ENCODE measurements at places on chromosomes 16 and 17. TPM values are rescaled to one million over a fixed set of nuclear protein-coding genes. Genes with fewer than 3 reads are reported as not detected.

- no peaks in the 10 kb centered on the region for H3K36me3 ChIP-seq
- H3K27ac ChIP-seq = no peak overlapping the region
- H3K4me1 ChIP-seq = no peaks in the 10 kb centered on the region
- DNase-seq = no peak
- H3K4me3 ChIP-seq = no peak overlapping the region
Measured at GRCh38 chr16:58848662-58849002, 114.5 kb upstream of the GOT2 start.

DNA sequence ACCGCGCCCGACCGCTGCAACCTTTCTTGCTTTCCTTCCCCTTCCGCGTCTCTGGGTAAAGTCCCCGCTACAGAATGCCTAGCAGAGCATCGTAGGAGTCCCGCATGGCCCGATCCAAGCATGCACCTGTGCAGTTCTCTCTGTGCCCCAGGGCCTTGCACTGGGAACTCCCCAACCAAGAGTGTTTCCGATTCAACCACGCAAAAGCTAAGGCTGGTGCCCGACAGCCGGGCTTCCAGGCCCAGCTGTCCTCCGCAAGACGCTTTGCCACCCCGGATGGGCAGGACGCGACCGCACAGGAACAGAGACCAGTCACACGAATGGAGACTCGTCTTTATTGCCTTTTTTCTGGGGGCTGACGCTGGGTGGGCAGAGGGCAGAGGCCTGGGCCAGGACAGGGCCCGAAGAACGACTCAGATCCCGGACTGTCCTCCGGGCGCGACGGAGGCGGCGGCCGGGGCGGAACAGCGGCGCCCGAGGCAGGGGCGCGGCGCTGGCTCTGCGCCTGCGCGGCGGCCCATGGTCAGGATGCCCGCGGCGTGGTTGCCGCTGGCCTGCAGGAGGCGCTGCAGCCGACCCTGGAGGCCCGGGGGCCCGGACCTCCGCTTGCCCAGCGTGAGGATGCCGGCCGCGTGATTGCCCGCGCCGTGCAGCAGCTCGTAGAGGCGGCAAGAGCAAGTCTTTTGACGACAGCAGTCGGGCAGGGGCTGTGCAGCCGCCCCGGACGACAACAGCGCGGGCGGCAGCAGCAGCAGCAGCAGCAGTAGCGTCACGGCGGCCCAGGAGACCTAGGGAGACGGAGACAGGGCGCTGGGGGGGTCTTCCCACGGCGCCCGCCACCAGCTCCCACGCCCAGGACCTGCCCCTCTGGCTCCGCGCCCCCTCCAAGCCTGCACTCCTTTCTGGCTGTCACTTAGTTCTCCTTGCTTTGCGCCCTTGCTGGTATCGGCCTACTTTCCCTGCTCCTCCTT lies 1.2 kb downstream of the HCRT start:
- peaks cover 35% of the 10 kb centered on the region for H3K4me1 ChIP-seq
- no peak overlapping the region for H3K27ac ChIP-seq

DNA sequence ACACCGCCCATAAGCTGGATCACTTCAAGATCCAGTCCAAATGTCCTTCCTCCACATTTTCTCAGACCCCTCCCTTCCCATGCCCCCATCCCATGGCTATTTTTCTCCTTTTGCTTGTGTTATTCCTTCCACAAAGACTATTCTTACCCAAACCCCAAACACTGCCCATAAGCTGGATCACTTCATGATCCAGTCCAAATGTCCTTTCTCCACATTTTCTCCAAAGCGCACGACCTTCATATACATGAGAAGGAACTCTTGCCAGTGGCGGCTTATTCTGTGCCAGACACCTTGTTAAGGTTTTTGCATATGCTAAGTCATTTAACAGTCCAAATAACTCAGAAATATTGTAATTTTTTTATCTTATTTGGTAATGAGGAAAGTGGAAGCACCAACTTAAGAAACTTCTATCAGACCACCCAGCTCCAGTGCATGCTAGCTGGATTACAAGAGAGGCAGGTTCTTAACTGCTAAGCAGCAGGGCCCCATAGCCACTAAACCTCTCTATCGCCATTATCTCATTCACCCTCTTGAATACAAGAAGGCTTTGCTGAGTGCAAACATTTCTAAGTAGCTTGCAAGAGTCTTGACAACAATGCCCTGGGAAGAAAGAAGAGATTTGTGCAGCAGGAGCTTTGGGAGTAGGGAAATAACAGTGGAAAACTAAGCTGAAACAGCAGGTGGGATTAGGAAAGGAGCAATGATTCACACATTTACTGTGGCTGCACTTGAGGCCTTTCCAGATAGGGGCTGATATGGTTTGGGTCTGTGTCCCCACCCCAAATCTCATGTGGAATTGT lies 428.2 kb upstream of the MAF start:
- no peak for DNase-seq
- H3K4me3 ChIP-seq = no peak overlapping the region
- H3K4me1 ChIP-seq = no peaks in the 10 kb centered on the region

GRCh38 chr16:4138713-4139112 lies 22.5 kb upstream of the ADCY9 start:
- no peak for DNase-seq
- no peaks in the 10 kb centered on the region for H3K27me3 ChIP-seq
- no peak overlapping the region for H3K27ac ChIP-seq
- H3K36me3 ChIP-seq = no peaks in the 10 kb centered on the region
- no peak overlapping the region for H3K4me3 ChIP-seq
- no peaks in the 10 kb centered on the region for H3K4me1 ChIP-seq

DNA sequence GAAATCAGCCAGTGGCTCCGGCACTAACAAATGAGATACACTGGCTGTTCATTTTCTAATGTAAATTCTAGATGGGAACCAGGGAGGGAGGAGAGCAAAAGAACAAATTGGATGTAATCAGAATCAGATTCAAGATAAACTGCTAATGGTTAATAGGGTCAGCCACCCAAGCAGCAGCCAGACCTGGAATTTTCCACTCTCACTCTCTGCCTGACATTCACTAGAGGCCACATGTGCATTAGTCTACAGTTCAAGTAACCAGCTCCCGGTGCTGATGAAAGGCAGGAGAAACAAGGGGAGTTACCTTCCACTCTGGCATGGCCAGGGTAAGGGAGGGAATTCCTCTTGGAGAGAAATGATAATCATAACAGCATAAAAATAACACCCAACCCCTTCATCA lies 597.7 kb downstream of the TOX3 start:
- H3K4me3 ChIP-seq = no peak overlapping the region
- no peak for DNase-seq
- H3K36me3 ChIP-seq = no peaks in the 10 kb centered on the region

DNA sequence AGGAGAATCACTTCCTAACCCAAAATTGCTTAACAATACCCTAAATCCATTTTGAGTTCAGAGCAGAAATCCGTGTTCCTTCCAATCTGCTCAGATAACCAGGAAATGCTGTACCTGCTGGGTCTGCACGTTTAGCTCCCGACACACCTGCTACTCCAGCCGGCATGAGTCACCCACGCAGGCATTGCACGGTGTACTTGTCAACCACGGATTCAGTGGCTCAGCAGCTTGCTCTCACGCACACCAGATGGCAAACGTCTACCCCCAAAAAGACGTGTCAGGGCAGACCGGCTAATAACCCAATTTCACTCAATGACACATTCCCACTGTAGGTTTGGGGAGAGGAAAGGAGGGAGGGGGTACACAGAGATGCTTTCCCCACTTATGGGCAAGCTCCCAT lies 468.1 kb downstream of the SOX9 start:
- no peak overlapping the region for H3K4me3 ChIP-seq
- DNase-seq = no peak
- no peak overlapping the region for H3K27ac ChIP-seq
- H3K36me3 ChIP-seq = no peaks in the 10 kb centered on the region
- H3K4me1 ChIP-seq = no peaks in the 10 kb centered on the region
- peaks cover 44% of the 10 kb centered on the region for H3K27me3 ChIP-seq

DNA sequence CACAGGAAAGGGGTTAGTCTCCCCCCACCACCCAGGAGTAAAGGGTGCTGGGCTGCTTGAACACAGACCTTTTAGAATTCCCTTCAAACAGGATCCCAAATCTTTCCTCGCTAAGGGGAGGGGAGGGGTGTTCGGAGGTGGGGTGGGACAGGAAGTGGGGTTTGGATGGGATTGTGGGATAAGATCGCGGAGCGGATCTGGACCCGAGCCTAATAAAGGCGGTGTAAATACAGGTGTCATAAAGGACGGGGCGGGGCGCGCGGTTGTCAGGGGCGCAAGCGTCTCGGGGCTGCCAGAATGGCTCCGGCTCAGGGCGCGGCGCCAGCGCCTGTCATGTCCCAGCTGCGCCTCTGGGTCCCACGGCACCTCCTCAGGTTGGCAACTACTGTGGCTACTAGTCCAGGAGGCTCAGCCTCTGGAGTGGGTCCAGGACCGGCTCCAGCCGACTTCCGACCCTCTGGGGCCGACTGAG lies 59.8 kb upstream of the FBXO47 start:
- H3K27me3 ChIP-seq = no peaks in the 10 kb centered on the region
- no peaks in the 10 kb centered on the region for H3K36me3 ChIP-seq
- peak overlapping the region; percentile 46 for H3K4me3 ChIP-seq
- peaks cover 14% of the 10 kb centered on the region for H3K4me1 ChIP-seq
- peak; percentile 73 for DNase-seq

DNA sequence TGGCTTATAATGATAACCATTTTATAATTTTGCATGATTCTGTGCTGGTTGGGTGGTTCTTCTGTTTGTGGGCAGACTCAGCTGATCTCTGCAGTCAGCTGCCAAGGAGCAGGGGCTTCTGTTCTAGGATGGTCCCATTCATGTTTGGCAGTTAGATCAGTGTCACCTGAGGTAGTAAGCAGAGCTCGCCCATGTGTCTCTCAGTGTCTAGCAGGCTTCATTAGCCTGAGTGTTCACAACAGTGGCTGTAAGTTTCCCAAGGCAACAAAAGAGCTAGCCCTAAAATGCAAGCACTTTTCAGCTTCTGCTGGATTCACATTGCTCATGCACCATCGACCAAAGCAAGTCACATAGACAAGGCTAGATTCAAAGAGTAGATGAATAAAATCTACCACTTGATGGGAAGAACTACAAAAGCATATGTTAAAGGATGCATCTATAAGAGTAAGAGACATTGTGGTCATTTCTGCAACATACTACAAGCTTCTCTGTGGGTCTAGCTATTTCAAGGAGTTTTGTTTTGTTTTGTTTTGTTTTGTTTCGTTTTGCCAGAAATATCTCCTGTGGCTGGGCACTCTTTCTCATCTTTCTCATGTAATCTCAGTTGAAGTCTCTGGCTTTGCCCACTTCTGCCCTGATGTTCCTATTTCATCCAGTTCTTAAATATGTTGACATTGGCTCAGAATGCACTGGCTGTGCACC lies 180.8 kb downstream of the HS3ST4 start:
- H3K36me3 ChIP-seq = no peaks in the 10 kb centered on the region
- DNase-seq = no peak
- H3K27me3 ChIP-seq = no peaks in the 10 kb centered on the region

DNA sequence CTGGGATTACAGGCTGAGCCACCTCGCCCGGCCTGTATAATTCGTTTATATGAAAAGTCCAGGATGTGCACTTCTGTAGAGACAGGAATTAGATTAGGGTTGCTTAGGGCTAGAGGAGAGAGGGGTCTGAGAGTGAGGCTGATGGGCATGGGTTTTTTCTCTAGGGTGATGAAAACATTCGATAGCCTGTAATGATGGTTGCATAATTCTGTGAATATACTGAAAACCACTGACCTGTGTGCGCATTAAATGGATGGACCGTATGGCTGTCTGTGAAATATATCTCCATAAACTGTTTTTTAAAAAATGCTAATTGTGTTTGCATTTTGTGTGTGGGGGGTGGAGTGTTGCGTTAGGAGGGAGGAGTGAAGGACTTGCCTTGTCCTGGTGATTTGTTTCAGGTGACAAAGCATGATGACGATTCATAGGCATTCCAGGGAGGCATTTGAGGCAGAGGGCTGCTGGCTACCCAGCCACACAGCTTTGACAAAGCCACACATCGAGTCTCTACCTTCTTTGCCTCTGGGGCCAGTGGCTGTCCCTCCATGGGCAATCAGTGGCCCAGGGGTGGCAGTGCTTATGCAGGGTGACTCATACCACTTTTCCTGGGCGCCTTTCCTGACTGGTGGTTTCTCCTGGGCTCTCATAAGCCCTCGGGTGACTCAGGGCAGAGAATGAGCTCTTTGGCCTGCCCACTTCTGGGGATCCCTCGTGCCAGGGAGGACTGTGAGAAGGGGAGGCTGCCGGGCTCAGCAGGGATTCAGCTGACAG lies 148.5 kb upstream of the WSCD1 start:
- no peaks in the 10 kb centered on the region for H3K4me1 ChIP-seq
- no peak overlapping the region for H3K27ac ChIP-seq
- DNase-seq = no peak
- H3K36me3 ChIP-seq = no peaks in the 10 kb centered on the region
- H3K4me3 ChIP-seq = no peak overlapping the region
- H3K27me3 ChIP-seq = peaks cover 3% of the 10 kb centered on the region

DNA sequence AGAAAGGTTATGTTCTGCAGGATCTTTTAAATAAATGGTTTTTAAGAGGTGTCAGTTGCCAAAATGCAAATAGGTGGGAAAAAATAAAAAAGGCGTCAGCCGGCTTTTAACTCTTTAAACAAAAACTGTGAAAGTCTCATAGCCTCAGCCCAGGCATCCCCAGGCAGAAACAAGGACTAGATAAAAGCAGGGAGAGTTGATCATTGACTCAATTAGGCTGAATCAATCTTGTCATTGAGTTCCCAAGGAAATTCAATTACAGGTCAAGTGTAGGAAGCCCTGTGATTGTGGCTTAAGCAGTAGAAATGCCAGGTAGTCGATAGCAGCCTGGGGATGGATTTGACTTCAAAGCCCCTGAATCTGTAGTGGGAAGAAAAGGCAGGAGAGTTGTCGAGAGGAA lies 30.8 kb upstream of the GUCY2D start:
- no peak for DNase-seq
- no peak overlapping the region for H3K27ac ChIP-seq
- no peaks in the 10 kb centered on the region for H3K27me3 ChIP-seq
- H3K36me3 ChIP-seq = no peaks in the 10 kb centered on the region
- no peak overlapping the region for H3K4me3 ChIP-seq

The RUNDC1 gene
- total RNA-seq = 10.2 TPM

GRCh38 chr17:62705778-62706597 lies 78.5 kb downstream of the MRC2 start:
- H3K36me3 ChIP-seq = no peaks in the 10 kb centered on the region
- H3K27ac ChIP-seq = peak overlapping the region; percentile 90
- H3K4me3 ChIP-seq = no peak overlapping the region
- no peaks in the 10 kb centered on the region for H3K27me3 ChIP-seq
- peaks cover 20% of the 10 kb centered on the region for H3K4me1 ChIP-seq

DNA sequence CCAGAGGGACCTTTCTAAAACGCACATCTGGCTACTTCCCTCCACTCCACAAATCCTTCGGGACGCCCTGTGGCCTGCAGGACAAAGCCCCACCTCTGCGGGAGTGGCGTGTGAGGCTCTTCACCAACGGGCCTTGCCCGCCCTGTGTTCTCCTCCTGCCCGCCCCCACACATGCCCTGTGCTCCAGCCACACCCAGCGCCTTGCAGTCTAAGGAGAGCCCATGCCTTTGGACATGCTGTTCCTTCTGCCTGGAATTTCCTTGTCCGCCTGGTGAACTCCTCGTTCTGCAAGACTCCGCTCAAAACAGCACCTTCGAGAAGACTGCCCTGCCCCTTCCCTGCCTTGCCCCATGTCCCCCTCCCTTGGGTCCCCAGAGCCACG lies 7.4 kb downstream of the ELOB start:
- no peak for DNase-seq
- no peak overlapping the region for H3K27ac ChIP-seq
- peaks cover 33% of the 10 kb centered on the region for H3K4me1 ChIP-seq
- H3K36me3 ChIP-seq = peaks cover 99% of the 10 kb centered on the region

The TNS4 gene
- total RNA-seq = not detected

GRCh38 chr16:23691483-23692189 lies 12.9 kb downstream of the PLK1 start:
- H3K4me1 ChIP-seq = peaks cover 9% of the 10 kb centered on the region
- H3K27me3 ChIP-seq = no peaks in the 10 kb centered on the region

- peaks cover 1% of the 10 kb centered on the region for H3K4me1 ChIP-seq
- no peak overlapping the region for H3K27ac ChIP-seq
- DNase-seq = no peak
- H3K36me3 ChIP-seq = peaks cover 5% of the 10 kb centered on the region
Measured at GRCh38 chr17:7620835-7621234, 6.1 kb upstream of the FXR2 start.
